ENCODE measurements at places on chromosomes 4 and X.
A peak's percentile ranks its signal among the peaks of the same experiment; 100 is the strongest.

- DNase-seq = no peak
These were observed 162.9 kb downstream of the LRBA start for GRCh38 chr4:150852216-150852615.

GRCh38 chrX:77910108-77910840 lies at the start of gene ATP7A:
Gene ATP7A (plus strand): TSS chrX:77910693. CDS start chrX:77971642, 60,949 bp downstream.
- peak; percentile 75 for DNase-seq

- no peak for DNase-seq
These were observed 30.6 kb downstream of the TRIM61 start for GRCh38 chr4:164946810-164947209.

DNA sequence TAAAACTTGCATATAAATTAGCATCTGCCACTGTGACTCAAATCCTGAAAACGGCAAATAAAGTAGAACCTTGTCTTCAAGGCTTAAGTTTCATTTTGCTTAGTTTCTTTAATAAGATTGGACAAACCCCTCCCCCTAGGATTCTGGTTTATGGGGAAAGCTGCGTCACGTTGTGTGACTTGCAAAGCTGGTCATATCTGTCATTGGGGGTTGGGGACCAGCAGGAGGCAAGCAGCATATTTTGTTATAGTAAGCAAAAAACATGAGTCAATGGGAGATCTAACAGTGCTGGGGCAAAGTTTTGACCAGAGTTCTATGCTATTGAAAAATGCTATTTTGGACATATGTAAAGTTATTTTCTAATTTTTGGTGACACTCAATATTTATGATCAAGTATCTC lies 407.3 kb downstream of the PCDH18 start:
- DNase-seq = no peak

- DNase-seq = no peak
These were observed 69.2 kb downstream of the KIT start for GRCh38 chr4:54726907-54727306.

DNA sequence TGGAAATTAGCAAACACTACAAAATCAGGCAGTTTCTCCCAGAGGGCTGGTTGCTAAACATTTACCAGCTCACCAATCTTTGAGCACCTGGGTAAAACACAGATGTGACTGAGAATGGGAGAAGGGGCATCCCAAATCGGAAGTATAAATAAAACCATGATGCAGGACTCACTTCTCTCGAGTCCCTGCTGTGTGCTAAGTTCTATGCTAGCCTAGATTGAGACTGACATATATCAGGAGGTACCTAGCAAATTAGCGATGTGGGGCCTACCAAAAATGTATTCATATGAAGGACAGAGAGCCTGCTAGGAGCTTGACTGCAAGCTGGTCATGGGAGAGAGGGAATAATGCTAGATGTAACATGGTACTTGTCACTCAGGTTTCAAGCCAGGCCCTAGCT lies 171.9 kb upstream of the PGRMC2 start:
- no peak for DNase-seq

DNA sequence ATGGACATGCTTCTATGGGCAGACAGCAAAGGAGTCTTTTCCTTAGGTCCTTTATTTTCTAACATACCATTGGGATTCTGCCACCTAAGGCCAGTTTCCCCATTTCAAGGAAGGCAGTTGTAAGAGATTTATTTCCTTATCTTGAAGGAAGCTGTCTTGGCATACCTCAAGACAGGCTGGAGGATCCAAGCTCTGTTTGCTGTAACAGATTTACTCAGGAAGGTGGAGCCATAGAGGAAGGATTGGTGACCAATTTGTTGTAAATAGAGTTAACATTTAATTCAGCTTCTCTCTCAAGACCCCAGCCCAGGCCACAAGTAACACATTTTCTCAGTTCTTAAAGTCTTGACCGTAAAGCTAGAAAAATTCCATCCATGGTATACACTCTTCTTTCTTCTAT lies 131.6 kb upstream of the TENM3 start:
- DNase-seq = no peak

- DNase-seq = no peak
These were observed 907.1 kb downstream of the FSTL5 start for GRCh38 chr4:161256716-161257115.

DNA sequence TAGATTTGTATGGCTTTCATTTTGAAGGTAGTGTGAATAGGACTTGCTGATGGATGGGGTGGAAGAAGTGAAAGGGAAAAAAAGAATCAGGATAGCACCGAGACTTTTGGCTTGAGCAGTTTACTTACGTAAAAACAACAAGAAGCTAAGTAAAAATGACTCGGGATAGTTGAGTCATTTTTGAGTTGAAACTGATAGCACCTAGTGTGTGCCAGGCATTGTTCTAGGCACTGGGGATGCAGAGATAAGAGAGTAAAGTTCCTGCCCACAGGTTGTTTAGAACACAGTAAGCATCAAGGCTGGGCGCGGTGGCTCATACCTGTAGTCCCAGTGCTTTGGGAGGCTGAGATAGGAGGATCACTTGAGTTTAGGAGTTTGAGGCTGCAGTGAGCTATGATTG lies 34.7 kb downstream of the ADD1 start:
- no peak for DNase-seq

- no peak for DNase-seq
These were observed 224.9 kb downstream of the TEX13A start for GRCh38 chrX:104995546-104995945.

GRCh38 chrX:93591398-93591797 lies 82.0 kb downstream of the NAP1L3 start:
- DNase-seq = no peak

DNA sequence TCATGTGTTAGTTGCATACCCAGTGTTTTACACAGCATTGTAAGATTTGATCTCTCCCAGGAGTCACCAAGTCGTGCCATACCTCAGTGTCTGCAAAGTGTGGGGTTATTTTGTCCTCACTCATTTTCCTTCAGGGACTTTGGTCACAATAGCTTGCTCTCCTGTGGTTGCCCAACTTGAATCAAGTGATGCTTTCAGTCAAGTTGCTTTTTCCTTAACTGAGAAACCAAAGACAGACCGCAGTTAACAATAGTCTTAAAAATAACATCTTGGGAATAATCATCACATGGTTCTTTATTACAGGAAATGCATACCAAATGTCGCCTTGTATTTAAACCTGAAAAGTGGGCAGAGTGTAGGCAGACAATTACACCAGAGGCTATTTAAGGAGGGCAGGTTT lies 44.5 kb upstream of the NDP start:
- DNase-seq = no peak

Data from stimulated activated CD8-positive, alpha-beta memory T cell treated with anti-CD3 and anti-CD28 coated beads, Interleukin-7, amount 100 ng/mL, for 1 hour (primary cell).